ENCODE measurements at places on chromosomes 16 and 17. TPM values are rescaled to one million over a fixed set of nuclear protein-coding genes. Genes with fewer than 3 reads are reported as not detected.
A peak's percentile ranks its signal among the peaks of the same experiment; 100 is the strongest.

The SHCBP1 gene
- 1.8 TPM for total RNA-seq

The GPR179 gene
- total RNA-seq, result 0.07 TPM

The ITGAX gene
- total RNA-seq, result 0.69 TPM

The HSD3B7 gene
- total RNA-seq, result 5.8 TPM

The ADAMTS18 gene
- 0.06 TPM for total RNA-seq

The KRT9 gene
- total RNA-seq, result not detected

The NTN1 gene
- total RNA-seq, result 0.60 TPM

The PRSS8 gene
- total RNA-seq, result 11.6 TPM

The TPSAB1 gene
- not detected for total RNA-seq

The ATAD5 gene
- 6.3 TPM for total RNA-seq

The TMC7 gene
- 1.5 TPM for total RNA-seq

The RRAD gene
- 51.6 TPM for total RNA-seq

The CRYM gene
- 0.21 TPM for total RNA-seq

The YBX2 gene
- 56.2 TPM for total RNA-seq

- H3K4me1 ChIP-seq, result peaks cover 34% of the 10 kb centered on the region
- DNase-seq, result peak; percentile 33
- H3K4me3 ChIP-seq, result peak overlapping the region; percentile 56
- H3K27me3 ChIP-seq, result no peaks in the 10 kb centered on the region
- no peaks in the 10 kb centered on the region for H3K36me3 ChIP-seq
Observed at GRCh38 chr17:50426814-50427787, 1.1 kb downstream of the ACSF2 start.

- no peak overlapping the region for H3K4me3 ChIP-seq
- DNase-seq, result no peak
- H3K4me1 ChIP-seq, result no peaks in the 10 kb centered on the region
- H3K36me3 ChIP-seq, result no peaks in the 10 kb centered on the region
Observed at GRCh38 chr17:78929908-78930775, 5.0 kb upstream of the TIMP2 start.

GRCh38 chr17:7437950-7438614 lies 1.2 kb upstream of the FGF11 start:
- H3K27ac ChIP-seq, result peak overlapping the region; percentile 24
- peaks cover 20% of the 10 kb centered on the region for H3K4me1 ChIP-seq
- H3K4me3 ChIP-seq, result peak overlapping the region; percentile 64
- H3K36me3 ChIP-seq, result no peaks in the 10 kb centered on the region
- no peaks in the 10 kb centered on the region for H3K27me3 ChIP-seq

- peak overlapping the region; percentile 84 for H3K27ac ChIP-seq
- H3K4me1 ChIP-seq, result no peaks in the 10 kb centered on the region
- H3K36me3 ChIP-seq, result no peaks in the 10 kb centered on the region
- H3K4me3 ChIP-seq, result peak overlapping the region; percentile 71
Observed at GRCh38 chr16:53435066-53435688, 906 bp downstream of the RBL2 start.

DNA sequence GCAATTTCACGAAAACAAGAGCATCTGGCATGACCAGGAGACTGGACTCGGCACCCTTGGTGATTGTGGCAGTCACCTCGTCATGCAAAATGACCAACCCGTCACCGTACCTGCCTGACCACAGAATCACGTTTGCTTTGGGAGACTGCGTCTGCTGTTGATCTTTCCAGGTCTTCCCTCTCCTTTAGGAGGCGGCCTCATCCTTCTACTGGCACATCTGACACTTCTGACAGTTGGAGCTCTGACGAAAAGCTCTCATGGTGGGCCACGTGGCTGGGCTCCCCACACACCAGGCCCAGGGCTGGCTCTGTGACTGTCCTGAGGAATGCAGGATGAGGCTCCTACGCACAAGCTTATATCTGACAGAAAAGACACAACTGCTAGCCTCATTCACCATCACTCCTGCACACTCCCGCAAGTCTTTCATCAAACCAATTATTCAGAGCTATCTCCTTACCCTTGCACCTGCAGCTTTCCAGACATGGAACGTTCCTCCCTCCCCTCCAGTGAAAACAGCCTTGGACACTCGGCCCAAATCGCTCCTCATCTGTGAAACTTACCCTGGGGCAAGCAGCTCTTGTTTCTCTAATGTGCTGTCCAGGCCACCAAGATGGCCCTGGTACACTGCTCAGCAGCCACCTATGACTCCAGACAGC lies 3.6 kb downstream of the TRAP1 start:
- no peak for DNase-seq
- H3K4me3 ChIP-seq, result no peak overlapping the region
- no peaks in the 10 kb centered on the region for H3K27me3 ChIP-seq
- H3K36me3 ChIP-seq, result no peaks in the 10 kb centered on the region
- H3K4me1 ChIP-seq, result no peaks in the 10 kb centered on the region

- H3K27me3 ChIP-seq, result no peaks in the 10 kb centered on the region
- no peak overlapping the region for H3K27ac ChIP-seq
- H3K4me1 ChIP-seq, result peaks cover 10% of the 10 kb centered on the region
- H3K36me3 ChIP-seq, result no peaks in the 10 kb centered on the region
- no peak for DNase-seq
Observed at GRCh38 chr17:78742901-78743300, 39.2 kb downstream of the CYTH1 start.

- H3K36me3 ChIP-seq, result no peaks in the 10 kb centered on the region
- no peaks in the 10 kb centered on the region for H3K4me1 ChIP-seq
- no peak for DNase-seq
- no peaks in the 10 kb centered on the region for H3K27me3 ChIP-seq
Observed at GRCh38 chr17:67659028-67659427, 58.7 kb upstream of the NOL11 start.

DNA sequence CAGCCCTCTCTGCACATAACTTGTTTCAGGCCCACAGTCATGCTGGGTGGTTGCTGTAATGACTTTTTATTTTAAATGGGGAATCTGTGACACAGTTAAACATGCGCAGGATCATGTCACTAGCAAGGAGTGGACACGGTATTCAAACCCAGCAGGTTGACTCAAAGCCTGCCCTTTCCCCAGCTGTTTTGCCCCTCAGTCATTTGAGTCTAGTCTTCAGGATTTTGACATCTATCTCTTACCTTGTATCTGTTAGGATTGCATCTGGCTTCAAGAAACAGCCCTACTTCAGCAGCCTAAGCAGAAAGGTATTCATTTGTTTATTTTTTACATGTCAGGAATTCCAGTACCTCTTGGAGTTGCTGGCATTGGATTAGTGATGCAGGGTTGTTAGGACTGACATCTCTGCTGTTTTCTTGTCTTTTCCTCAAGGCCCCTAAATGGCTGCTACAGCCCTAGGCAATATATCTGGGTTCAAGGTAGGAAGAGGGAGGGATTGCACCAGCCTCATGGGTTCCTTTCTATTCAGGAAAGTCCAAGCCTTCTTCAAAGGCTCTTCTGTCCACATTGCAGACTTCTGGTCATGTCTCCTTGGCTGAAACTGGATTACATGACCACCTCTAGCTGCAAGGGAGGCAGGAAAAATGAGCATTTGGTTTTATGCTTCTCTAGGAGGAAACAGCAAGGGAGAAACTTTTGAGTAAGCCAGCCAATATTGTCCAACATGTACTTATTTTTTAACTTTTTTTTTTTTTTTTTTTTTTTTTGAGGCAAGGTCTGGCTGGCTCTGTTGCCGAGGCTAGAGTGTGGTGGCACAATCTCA lies 22.8 kb downstream of the ABCC1 start:
- H3K27ac ChIP-seq, result no peak overlapping the region
- H3K27me3 ChIP-seq, result no peaks in the 10 kb centered on the region
- H3K4me3 ChIP-seq, result no peak overlapping the region
- no peaks in the 10 kb centered on the region for H3K4me1 ChIP-seq
- H3K36me3 ChIP-seq, result no peaks in the 10 kb centered on the region

GRCh38 chr16:66057057-66057456 lies 309.4 kb upstream of the CDH5 start:
- H3K36me3 ChIP-seq, result no peaks in the 10 kb centered on the region
- H3K27ac ChIP-seq, result no peak overlapping the region
- H3K27me3 ChIP-seq, result no peaks in the 10 kb centered on the region
- no peak for DNase-seq
- H3K4me1 ChIP-seq, result no peaks in the 10 kb centered on the region
- H3K4me3 ChIP-seq, result no peak overlapping the region

DNA sequence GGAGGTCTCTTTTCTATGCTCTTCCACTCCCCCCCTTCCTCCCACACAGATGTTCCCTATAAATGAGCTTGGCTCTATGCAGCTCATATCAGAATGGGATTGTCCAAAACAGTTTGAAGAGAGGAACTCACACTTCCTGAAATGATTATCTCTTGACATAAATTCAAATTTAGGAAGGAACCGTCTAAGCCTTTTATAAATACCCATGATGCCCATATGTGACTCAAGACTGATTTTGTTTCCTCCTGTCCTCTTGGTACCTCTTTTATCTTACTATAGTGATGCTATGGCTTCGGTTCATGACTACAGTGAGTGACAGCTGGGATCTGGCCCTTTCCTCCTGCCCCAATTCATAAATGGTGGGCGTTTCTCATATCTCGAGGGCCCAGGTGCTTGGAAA lies 16.6 kb upstream of the TERF2 start:
- no peak for DNase-seq
- H3K27ac ChIP-seq, result no peak overlapping the region
- H3K36me3 ChIP-seq, result no peaks in the 10 kb centered on the region
- H3K4me1 ChIP-seq, result peaks cover 16% of the 10 kb centered on the region

DNA sequence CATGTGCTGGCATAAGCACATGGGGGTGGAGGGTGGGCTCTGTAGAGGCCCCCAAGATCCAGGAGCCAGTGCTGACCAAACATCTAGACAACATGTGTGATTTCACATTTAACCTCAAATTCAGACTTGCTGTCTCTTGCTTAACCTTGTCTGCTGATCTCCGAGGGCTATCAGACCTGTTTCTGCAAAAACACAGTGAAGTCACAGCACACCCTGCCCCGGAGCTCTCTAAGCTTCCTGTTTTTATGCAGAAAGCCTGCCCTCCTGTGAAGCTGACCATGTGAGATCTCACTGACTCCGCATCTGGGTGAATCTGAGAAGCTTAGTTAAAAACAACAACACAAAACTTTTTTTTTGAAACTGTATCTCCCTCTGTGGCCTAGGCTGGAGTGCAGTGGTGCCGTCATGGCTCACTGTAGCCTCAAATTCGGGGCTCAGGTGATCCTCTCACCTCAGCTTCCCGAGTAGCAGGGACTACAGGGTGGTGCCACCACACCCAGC lies 6.6 kb upstream of the DPEP2 start:
- peak; percentile 26 for DNase-seq
- H3K27me3 ChIP-seq, result no peaks in the 10 kb centered on the region
- H3K4me1 ChIP-seq, result no peaks in the 10 kb centered on the region
- H3K36me3 ChIP-seq, result no peaks in the 10 kb centered on the region
- no peak overlapping the region for H3K4me3 ChIP-seq
- H3K27ac ChIP-seq, result no peak overlapping the region

GRCh38 chr16:27994686-27995085 lies 68.8 kb downstream of the GSG1L start:
- DNase-seq, result no peak
- no peaks in the 10 kb centered on the region for H3K36me3 ChIP-seq
- H3K4me3 ChIP-seq, result no peak overlapping the region
- H3K27me3 ChIP-seq, result no peaks in the 10 kb centered on the region

GRCh38 chr16:4369007-4369733 lies 2.5 kb upstream of the VASN start:
- H3K27me3 ChIP-seq, result no peaks in the 10 kb centered on the region
- DNase-seq, result no peak
- H3K4me1 ChIP-seq, result peaks cover 26% of the 10 kb centered on the region

DNA sequence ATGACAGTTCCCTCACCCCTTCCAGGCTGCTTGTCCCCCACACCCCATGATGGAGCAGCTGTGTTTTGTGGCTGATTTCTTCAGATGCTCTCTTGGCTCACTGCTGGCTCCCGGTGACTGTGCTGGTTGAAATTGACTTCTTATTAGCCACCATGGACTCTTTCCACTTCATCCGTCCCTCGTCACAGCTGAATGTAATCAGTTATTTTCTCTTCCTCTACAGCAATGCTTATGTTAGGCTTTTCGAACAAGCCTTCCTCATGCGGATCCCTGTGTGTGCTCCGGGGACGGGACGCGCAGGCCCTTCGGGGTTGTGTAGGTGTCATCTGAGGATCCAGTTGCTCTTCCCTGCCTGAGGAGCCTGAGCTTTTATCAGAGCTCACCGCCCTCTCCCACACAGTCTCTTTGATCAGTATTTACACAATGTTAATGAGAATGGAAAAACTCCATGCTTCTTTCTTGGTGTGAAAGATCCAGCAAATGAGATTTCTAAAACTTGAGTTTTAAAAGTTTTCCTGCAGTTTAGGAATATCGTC lies 87.5 kb downstream of the RPTOR start:
- H3K36me3 ChIP-seq, result no peaks in the 10 kb centered on the region
- no peak overlapping the region for H3K4me3 ChIP-seq
- no peak for DNase-seq
- H3K27ac ChIP-seq, result no peak overlapping the region
- H3K27me3 ChIP-seq, result no peaks in the 10 kb centered on the region
- peaks cover 4% of the 10 kb centered on the region for H3K4me1 ChIP-seq

GRCh38 chr16:84084570-84085270 lies 32.0 kb downstream of the MBTPS1 start:
- H3K27me3 ChIP-seq, result no peaks in the 10 kb centered on the region
- peaks cover 57% of the 10 kb centered on the region for H3K36me3 ChIP-seq
- peak; percentile 72 for DNase-seq
- H3K4me3 ChIP-seq, result no peak overlapping the region

GRCh38 chr17:64336760-64337413 lies 53.8 kb downstream of the PECAM1 start:
- H3K27ac ChIP-seq, result no peak overlapping the region
- H3K27me3 ChIP-seq, result no peaks in the 10 kb centered on the region
- H3K4me3 ChIP-seq, result no peak overlapping the region
- no peaks in the 10 kb centered on the region for H3K4me1 ChIP-seq
- H3K36me3 ChIP-seq, result no peaks in the 10 kb centered on the region

DNA sequence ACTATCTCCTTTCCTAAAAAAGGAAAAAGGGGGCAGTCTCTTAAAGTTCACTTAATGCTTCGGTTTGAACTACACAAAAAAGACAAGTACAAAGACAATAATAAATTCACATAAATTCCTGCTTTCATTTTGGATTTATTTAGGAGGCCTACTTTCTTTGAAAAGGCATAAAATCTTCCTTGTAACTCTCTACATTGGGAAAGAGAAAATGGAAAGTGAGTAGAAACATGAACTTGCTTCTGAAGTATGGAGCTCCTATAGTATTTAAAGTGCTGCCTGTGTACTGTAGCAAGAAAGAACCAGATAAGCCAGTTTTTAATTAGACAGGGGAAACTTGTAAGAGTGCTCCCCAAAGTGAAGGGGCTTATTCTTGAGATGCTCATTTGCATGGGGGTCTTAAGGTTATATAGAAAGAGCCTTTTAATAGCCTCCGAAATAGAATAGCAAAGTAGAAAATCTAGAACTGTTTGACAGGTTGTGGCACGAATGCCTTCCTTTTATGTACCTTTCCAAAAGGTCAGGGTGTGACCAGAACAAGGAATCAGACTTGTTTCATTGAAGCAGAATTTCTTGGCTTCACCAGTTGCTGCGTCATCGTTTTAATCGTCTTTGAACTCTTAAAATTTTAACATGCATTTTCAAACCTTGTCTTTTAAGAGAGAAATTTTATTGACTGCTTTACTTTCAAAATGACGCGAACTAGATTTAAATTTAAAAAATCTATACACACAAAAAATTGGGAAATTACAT lies 12.9 kb downstream of the GAN start:
- no peaks in the 10 kb centered on the region for H3K36me3 ChIP-seq
- no peak overlapping the region for H3K4me3 ChIP-seq
- peaks cover 37% of the 10 kb centered on the region for H3K4me1 ChIP-seq
- DNase-seq, result no peak
- H3K27ac ChIP-seq, result no peak overlapping the region
- no peaks in the 10 kb centered on the region for H3K27me3 ChIP-seq

GRCh38 chr17:7223375-7223774 lies 3.6 kb downstream of the ACADVL start:
- peaks cover 59% of the 10 kb centered on the region for H3K36me3 ChIP-seq
- no peak overlapping the region for H3K4me3 ChIP-seq
- H3K4me1 ChIP-seq, result peaks cover 11% of the 10 kb centered on the region

- H3K4me1 ChIP-seq, result peaks cover 22% of the 10 kb centered on the region
- peak; percentile 35 for DNase-seq
Observed at GRCh38 chr17:77735081-77735565, 223.4 kb upstream of the TNRC6C start.
